Frontal cortex (tissue), 4 donors: ENCODE measurements at places on chromosomes 3 and 15. TPM values are rescaled to one million over a fixed set of nuclear protein-coding genes. Genes with fewer than 3 reads are reported as not detected.

CGNL1 gene
- total RNA-seq, result 5.7 TPM

CP gene
- not detected for total RNA-seq

TATDN2 gene
- 19.2 TPM for total RNA-seq

HRH1 gene
- 2.0 TPM for total RNA-seq

ACAN gene
- total RNA-seq, result 0.41 TPM

NT5DC2 gene
- 39.9 TPM for total RNA-seq

SCAANT1 gene
- not detected for total RNA-seq

MESP1 gene
- 2.0 TPM for total RNA-seq

SUCNR1 gene
- 0.41 TPM for total RNA-seq

CLDN16 gene
- 1.6 TPM for total RNA-seq

CDV3 gene
- 117 TPM for total RNA-seq

TMEM108 gene
- 18.3 TPM for total RNA-seq

CPA3 gene
- total RNA-seq, result not detected
